Cardiac muscle cell (in vitro differentiated cells and primary cell): ENCODE measurements at places on chromosomes 6 and 20. TPM values are rescaled to one million over a fixed set of nuclear protein-coding genes. Genes with fewer than 3 reads are reported as not detected.

DNA sequence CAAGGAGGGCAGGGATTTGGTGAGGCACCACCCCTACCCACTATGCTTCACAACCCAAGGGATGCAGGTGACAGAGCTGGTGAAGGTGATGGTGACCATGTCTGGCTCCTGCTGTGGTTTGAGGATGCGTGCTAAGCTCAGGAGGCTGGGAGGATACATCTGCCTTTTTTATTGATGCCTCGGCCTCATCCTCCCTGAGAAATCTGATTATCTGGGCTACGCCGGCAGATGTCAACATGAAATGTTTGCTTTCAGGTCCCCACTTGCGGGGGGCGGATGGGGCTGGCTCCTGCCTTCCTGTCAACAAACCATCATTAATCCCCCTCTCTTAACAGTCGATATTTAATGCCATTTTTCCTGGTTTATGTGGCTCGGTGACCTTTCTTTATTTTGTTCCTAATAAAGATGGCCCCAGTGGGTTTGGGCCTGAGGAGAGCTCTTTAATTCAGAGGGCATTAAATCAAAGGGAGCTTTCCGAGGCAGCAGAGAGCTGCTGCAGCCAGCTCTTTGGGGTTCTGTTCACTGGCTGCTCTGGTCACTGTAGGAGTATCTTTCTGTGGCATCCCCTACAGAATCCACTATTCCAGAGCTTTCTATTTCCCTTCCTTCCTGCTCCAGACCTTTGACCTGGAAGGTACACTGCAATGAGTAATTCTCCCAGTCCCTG is 33.5 kb upstream of the LRFN2 start:
- no peak for DNase-seq
- no peaks in the 10 kb centered on the region for H3K4me1 ChIP-seq
- H3K27ac ChIP-seq, result no peak overlapping the region
- H3K36me3 ChIP-seq, result no peaks in the 10 kb centered on the region
- no peak overlapping the region for H3K4me3 ChIP-seq
- H3K27me3 ChIP-seq, result no peaks in the 10 kb centered on the region

DNA sequence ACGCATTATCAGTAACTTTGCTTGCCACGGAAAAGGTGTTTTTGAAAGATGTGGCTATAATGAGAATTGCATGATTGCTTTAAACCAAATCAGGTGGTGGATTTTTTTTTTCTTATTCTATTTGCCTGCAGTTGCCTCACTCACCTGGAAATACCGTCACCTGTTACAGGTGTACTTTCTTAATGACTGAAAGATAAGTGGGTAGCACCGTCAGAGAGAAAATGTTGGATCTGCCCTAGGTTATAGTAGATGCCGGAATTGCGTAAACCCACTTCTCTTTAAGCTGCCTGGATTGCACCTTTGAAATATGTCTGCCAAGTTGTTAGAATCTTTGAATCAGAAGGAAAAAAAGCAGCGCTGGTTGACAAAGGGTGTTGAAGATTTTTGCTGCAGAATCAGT is 68.5 kb downstream of the SH3BGRL2 start:
- H3K4me3 ChIP-seq, result no peak overlapping the region
- H3K36me3 ChIP-seq, result no peaks in the 10 kb centered on the region
- H3K27ac ChIP-seq, result no peak overlapping the region

DNA sequence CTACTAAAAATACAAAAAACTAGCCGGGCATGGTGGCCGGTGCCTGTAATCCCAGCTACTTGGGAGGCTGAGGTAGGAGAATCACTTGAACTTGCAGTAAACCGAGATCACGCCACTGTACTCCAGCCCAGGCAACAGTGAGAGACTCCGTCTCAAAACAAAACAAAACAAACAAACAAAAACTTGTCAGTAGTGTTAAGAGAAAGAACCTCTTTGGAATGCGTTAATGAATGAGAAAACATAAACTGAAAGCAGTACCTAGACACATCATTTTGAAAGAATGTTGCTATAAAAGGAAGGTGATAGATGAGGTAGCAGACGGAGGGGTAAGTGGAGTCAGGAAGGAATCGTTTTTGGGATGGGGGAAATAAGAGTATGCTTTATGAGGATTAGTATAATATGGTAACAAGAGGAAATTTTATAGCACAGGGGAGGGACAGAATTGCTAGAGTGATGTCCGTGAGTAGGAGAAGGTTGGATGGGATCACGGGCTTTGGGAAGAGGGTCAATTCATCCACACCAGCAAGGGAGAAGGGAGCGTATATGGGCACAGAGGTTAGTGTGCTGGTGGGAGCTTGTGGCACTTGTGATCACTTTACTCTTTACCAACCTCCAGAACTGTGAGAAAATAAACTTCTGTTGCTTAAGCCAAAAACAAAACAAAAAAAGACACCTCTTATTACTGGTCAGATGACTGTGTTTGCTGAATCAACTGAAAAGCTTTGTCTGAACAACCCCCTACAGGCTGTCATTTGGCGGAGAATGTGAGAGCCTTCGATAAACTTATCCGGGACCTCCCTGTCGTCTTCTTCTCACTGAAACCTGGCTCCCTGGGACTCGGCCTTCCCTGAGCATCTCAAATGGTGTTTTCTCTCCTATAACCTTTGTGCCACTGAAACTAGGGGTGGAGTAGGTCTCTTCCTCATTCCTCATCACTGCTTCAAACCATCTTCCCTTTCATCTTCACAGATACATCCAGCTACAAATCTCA is 48.9 kb upstream of the TFAP2A start:
- no peaks in the 10 kb centered on the region for H3K4me1 ChIP-seq
- no peak overlapping the region for H3K4me3 ChIP-seq
- no peaks in the 10 kb centered on the region for H3K27me3 ChIP-seq
- H3K27ac ChIP-seq, result no peak overlapping the region

The POPDC3 gene
- 49.4 and 53.4 TPM in 2 replicates for total RNA-seq

The FRMD1 gene
- 0.09 TPM in 1 of 2 replicates, not detected in the other for total RNA-seq

- no peak for DNase-seq
- H3K4me3 ChIP-seq, result no peak overlapping the region
- H3K36me3 ChIP-seq, result no peaks in the 10 kb centered on the region
- no peaks in the 10 kb centered on the region for H3K4me1 ChIP-seq
- no peak overlapping the region for H3K27ac ChIP-seq
Observed at GRCh38 chr6:140623498-140623897, 1249.0 kb upstream of the CITED2 start.

DNA sequence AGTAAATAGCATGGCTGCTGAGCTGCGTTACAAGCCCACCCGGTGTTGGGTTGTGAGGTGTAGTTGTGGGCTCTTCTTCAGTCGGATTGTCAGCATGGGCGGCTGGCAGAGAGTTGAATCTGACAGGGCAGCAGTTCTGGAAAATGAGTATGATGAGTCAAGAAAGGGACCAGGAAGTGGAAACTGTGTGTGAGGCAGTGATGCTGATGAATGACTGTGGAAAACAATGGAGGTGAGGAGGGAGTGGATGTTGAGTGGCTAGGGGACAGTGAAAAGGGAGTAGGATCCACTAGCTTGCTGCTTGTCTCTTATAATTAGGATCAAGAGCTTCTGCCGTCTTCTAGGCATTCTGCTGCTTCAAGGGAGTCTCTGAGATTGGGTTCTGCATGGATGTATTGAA is 154.3 kb downstream of the ESR1 start:
- no peak overlapping the region for H3K27ac ChIP-seq
- no peaks in the 10 kb centered on the region for H3K27me3 ChIP-seq
- H3K4me1 ChIP-seq, result no peaks in the 10 kb centered on the region
- H3K4me3 ChIP-seq, result no peak overlapping the region
- no peaks in the 10 kb centered on the region for H3K36me3 ChIP-seq

DNA sequence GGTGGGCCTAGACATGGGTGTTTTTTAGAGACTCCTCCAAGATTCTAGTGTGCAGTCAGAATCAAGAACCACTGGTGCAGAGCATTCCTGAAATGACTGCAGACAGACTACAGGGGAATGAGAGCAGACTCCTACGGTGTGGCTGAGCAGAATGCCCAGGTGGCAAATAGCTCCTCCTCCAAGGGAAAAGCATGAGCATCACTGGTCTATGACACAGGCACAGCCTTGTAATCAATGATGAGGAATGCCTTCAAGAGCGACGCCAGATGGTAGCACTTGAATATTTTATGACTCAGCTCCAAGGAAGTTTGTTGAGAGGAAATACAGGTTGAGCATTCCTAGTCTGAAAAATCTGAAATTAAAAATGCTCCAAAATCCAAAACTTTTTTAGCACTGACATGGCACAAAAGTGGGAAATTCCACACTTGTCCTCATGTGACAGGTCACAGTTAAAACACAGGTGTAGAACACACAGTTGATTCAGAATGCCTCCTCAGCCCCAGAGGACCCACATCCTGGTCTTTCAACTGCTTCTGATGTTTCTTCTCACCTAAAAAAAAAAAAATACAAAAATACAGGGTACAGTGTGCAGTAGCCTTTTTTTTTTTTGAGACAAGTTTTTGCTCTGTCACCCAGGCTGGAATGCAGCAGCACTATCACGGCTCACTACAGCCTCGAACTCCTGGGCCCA is 10.6 kb upstream of the FAM8A1 start:
- no peaks in the 10 kb centered on the region for H3K36me3 ChIP-seq
- no peak overlapping the region for H3K4me3 ChIP-seq
- H3K27me3 ChIP-seq, result no peaks in the 10 kb centered on the region
- no peak overlapping the region for H3K27ac ChIP-seq
- peak; percentile 72 for DNase-seq
- H3K4me1 ChIP-seq, result no peaks in the 10 kb centered on the region

GRCh38 chr20:10110151-10110550 is 75.4 kb downstream of the ANKEF1 start:
- H3K4me1 ChIP-seq, result no peaks in the 10 kb centered on the region
- H3K27ac ChIP-seq, result no peak overlapping the region
- H3K36me3 ChIP-seq, result no peaks in the 10 kb centered on the region
- no peak overlapping the region for H3K4me3 ChIP-seq

DNA sequence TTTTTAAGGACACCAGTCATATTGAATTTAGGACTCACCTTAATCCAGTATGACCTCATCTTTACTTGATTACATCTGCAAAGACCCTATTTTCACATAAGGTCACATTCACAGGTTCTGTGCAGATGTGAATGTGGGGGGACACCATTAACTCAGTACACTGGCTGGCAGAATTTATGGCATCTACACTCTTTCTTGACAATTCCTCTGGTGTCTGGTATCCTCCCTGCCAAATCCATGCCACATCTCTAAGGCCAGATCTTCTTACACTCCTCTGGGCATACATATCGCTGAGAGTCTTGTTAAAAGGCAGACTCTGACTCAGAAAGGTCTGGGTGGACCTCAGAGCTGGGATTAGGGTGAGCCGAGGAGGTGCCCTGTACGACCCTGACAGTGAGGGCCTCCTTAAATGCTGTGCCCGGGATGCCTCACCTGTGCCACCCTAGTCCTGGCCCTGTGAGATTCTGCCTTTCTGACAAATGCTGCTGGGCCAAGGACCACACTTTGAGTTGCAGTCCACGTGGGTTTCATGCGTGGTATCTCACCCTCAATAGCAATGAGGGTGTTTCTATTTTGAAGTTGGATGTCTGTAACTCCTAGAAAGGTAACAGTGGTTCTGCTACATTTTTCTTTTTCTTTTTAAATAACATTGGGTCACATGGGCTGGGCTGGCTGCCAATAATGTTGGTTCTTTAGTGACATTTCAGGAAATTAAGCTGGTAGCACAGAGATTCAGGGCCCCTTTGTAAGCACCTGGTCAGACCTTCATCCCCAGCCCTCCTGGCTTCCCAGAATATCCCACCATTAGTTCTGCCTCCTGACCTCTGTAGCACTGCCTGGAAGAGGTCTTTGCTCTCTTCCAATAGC is 17.2 kb upstream of the LRRN4 start:
- H3K36me3 ChIP-seq, result no peaks in the 10 kb centered on the region
- H3K27me3 ChIP-seq, result no peaks in the 10 kb centered on the region
- DNase-seq, result no peak
- H3K4me1 ChIP-seq, result peaks cover 36% of the 10 kb centered on the region

DNA sequence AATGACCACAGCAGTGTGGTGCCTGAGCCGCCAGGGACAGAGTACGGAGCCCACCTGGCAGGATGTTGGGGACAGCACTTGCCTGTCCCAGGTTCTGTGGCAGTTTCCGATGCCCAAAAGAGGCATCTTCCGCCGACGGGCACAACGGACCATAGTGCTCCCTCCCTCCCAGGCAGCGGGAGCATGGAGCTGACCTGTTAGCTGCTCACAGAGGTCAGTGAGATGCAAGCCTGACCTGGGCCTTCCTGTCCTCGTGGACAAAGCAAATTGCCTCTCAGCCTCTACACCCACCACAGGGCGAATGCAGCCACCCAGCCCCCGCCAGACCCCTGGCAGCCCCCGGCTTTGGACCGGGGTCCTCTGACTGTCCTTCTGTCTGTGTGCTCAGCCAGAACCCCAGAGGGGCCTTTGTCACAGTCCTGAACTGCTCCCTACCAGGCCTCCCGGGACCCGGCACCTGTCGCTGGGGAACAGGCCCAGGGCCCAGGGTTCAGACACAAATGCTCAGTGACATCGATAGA is 16.2 kb upstream of the FRMD1 start:
- DNase-seq, result no peak
- no peaks in the 10 kb centered on the region for H3K36me3 ChIP-seq
- peaks cover 3% of the 10 kb centered on the region for H3K4me1 ChIP-seq
- H3K4me3 ChIP-seq, result no peak overlapping the region

The MYB gene
- total RNA-seq, result 0.21 and 0.56 TPM in 2 replicates

The ADAT2 gene
- 5.7 and 5.9 TPM in 2 replicates for total RNA-seq

DNA sequence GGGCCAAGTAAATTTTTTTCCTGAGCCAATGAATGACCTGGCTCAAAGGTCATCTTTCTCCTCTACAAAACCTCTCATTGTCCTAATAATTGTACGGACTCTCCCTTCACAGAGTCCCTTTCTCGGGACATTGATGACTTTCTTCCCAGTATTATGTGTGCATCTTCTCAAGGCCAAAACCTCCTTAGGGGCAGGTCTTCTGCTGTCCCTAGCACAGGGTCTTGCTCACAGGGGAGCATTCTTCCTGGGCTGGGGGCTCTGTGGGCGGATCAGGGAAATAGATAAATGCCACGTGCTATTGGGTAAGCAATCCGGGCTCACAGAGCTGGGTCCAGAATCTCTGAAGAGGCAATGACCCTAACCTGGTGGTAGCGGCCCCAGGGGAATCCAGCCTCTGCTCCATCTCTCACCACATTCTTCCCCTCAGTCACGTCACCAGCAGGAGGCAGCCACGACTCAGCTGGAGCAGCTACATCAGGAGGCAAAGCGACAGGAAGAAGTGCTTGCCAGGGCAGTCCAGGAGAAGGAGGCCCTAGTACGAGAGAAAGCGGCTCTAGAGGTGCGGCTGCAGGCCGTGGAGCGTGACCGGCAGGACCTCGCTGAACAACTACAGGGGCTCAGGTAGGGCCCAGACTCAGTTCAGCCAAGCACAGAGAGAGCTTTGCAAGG is 23.5 kb downstream of the CEP250 start:
- peak; percentile 13 for DNase-seq
- no peaks in the 10 kb centered on the region for H3K27me3 ChIP-seq
- no peak overlapping the region for H3K27ac ChIP-seq
- no peaks in the 10 kb centered on the region for H3K4me1 ChIP-seq

The CST3 gene
- 256 and 300 TPM in 2 replicates for total RNA-seq

The B3GALT4 gene
- 11.7 and 15.5 TPM in 2 replicates for total RNA-seq

The SH3BGRL2 gene
- 35.0 and 36.1 TPM in 2 replicates for total RNA-seq

The BFSP1 gene
- 3.2 and 7.1 TPM in 2 replicates for total RNA-seq

- no peak overlapping the region for H3K27ac ChIP-seq
- H3K27me3 ChIP-seq, result no peaks in the 10 kb centered on the region
- H3K36me3 ChIP-seq, result no peaks in the 10 kb centered on the region
- H3K4me3 ChIP-seq, result no peak overlapping the region
- no peaks in the 10 kb centered on the region for H3K4me1 ChIP-seq
Observed at GRCh38 chr20:24598996-24599395, 129.6 kb downstream of the SYNDIG1 start.
